ENCODE measurements at places on chromosomes 3 and 15. TPM values are rescaled to one million over a fixed set of nuclear protein-coding genes. Genes with fewer than 3 reads are reported as not detected.
A peak's percentile ranks its signal among the peaks of the same experiment; 100 is the strongest.

DNA sequence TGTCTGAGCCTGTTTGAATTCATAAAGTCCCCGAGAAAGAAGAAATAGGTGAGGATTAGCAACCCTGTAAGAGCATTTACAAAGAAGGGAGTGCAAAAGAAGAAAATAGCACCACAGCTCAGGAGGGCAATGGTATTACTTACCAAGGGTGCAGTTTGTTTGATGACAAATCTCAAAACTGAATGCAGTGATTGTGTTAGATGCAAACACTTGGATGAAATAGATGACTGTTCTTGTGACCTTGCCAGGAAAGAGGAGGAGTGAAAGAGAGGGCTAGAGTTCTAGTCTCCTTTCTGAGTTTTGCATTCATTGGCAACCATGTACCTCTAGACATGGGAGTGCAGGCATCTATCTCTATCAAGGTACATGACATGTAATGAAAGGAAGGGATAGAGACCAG is 1030.8 kb upstream of the CFAP20DC start:
- DNase-seq = peak; percentile 29

GRCh38 chr3:177041021-177041729 is 156.1 kb downstream of the TBL1XR1 start:
- DNase-seq = no peak

The ANKRD34C gene
- not detected for total RNA-seq

DNA sequence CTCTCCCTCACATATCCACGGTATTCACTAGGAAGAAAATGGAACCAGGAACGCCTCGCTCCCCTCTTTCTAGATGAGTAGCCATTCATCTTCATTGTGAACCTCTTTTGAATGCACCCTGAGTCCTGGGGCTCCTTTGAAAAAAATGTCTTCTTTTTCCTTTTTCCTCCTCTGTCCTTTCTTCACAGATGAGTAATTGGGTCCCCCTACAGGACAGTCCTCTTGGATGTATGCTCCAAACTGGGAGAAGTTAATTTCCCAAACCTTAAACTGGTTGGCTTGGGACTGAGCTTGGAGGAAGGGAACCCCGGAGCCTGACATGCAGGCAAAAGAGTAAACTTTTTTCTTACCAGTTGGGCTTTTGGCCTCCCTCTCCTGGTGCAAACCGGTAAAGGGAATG is 108.8 kb downstream of the DPH6 start:
- no peak for DNase-seq

DNA sequence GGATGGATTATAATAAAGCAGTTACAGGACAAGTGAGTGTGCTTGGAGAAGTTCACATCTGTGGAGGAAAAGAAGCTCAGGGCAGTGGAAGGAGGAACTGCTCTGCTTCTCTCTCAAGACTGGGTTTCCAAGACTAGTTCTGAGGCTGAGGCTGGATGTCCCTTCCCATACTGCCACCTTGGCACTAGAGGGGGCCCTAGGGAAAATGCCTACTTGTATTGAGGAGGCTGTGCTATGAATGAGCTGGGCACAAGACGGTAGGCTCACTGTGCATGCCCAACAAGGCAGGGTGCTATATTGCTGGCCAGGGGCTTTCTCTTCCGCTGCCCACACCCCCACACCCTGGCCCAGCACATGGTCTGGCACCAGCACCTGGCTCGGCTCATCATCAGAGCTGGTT is 65.2 kb downstream of the SLCO2A1 start:
- no peak for DNase-seq

GRCh38 chr3:194376241-194376560 is 6.7 kb upstream of the LRRC15 start:
- DNase-seq = no peak

GRCh38 chr3:27758083-27758482 is 36.0 kb upstream of the EOMES start:
- peak; percentile 60 for DNase-seq

GRCh38 chr3:183688874-183689273 is 8.7 kb upstream of the YEATS2 start:
- no peak for DNase-seq

DNA sequence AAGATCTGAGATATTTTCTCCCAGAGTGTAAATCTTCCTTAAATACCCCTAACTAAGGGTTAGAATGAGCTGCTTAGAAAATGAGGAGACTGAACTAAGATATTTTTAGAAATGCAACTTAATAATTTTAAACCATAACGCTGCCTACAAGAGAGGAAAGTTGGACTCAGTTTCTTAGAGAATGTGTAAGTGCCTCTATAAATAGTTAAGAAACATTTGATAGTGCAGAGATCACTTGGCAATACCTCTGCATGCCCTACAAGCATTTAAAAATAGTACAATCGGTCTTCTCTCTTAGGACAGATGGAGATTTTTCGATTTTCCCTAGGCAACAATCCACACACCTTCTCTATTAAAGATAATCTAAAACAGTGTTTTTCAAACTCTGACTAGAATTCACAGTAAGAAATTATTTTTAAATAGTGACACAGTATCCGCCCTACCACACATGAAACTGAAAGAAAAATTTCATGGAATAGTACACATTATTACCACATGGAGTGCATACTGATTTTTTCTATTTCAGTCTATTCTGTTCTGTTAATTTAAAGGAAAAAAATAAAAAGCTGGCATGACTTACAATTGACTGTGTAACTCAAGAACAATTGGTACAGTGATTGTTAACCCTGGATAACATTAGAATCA is 83.2 kb downstream of the GADL1 start:
- no peak for DNase-seq

- no peak for DNase-seq
Measured at GRCh38 chr3:11637901-11638458, 5.7 kb downstream of the VGLL4 start.

- DNase-seq = no peak
Measured at GRCh38 chr3:38828681-38829080, 12.7 kb upstream of the SCN10A start.

DNA sequence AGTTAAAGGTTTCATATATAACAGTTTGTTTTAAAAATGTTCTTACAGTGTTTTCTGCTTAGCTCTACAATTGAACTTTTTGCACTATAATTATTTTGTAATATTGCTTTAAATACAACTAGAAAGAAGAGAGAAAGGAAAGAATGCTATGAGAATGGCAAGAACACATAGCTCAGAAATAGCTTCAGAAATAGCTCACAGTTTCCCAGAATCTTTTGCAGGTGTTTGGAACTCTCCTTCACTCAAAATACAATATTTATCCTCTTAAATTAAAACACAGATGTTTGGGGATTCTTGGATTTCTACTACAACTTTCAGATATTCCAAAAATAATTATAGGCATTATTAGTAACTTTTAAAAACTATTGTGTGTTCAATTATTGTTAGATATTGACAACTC is 658.0 kb upstream of the DPPA4 start:
- no peak for DNase-seq

GRCh38 chr15:67849538-67849937 is 9.7 kb upstream of the RNU6-1 start:
- DNase-seq = no peak

GRCh38 chr3:100041328-100041749 is 73.0 kb downstream of the FILIP1L start:
- no peak for DNase-seq

DNA sequence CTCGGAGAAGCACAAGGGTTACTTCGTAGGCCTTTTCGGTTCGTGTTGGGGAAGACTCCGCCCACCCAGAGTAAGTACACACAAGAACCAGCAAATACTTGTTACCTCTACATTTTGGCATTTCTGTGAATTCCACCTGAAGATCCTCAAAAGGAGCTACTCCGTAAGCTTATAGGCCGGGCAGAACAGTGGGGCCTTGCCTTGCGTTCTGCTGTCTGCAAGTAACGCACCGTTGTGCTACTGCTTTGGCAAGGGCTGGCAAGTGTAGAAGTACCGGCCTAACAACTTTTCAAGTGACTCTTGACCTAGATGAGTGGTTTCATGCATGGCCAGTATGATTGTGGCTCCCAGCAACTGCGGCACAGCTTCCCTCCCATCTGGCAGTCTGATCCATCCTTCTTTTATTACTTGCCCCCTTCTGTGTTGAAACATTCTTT is 6.4 kb upstream of the DNAAF4 start:
- no peak for DNase-seq

DNA sequence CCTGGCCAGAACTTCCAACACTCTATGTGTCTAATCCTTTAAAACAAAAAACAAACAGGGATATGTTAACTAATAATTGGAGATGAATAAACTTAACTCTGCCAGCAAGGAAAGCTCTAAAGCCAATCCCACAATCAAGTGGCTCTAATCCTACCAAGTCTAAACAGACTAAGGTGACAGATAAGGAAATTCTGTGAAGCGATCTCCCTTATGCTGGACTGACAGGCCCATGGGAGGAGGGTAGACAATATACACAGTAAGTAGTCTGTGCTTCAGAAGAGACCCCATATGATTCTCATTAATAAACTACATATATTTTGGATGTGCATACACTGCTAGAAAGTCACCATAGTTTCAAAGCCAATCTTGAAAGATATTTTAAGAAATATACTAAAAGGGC is 10.1 kb downstream of the VPS13C start:
- DNase-seq = no peak

DNA sequence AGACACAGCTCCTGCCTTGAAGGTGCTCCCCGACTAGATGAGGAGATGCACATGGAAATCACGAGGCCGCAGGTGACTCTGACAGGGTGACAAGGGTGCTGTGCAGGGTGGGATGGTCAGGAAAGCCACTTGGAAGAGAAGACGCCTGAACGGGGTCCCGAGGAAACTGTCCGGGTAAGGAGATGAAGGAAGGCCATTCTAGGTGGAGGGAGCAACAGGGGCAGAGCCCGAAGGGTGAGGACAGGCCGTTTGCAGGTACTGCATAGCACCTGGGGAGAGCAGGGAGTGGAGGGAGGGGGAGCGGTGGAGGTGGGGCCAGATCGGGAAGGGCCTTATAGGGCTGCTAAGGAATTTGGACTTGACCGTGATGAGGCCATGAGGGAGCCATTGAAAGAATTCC is 105.6 kb upstream of the DLG1 start:
- DNase-seq = no peak

The SNTN gene
- not detected for total RNA-seq

DNA sequence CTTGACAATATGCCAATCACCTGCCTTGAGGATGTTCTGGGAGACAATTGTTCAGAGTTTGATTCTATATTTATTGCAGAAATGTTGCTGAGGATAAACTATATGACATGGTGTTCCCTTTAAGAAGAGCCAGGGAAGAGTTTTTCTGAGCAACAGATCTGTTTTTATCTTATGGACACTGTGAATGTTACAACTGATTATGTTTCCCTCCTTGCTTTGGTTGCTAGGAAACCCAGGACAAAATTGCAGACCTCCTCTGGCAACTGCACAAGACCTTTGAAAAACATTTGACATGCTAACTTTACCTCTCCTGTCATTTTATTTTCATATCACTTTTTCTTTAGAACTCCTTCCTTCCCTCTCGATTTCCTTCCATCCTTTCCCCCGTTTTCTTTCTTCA is 8.2 kb upstream of the TM6SF1 start:
- no peak for DNase-seq

- no peak for DNase-seq
Measured at GRCh38 chr3:138443521-138444503, 9.4 kb downstream of the ESYT3 start.

GRCh38 chr3:55014081-55014480 is 86.2 kb upstream of the LRTM1 start:
- no peak for DNase-seq

The HYKK gene
- 4.2 TPM for total RNA-seq

DNA sequence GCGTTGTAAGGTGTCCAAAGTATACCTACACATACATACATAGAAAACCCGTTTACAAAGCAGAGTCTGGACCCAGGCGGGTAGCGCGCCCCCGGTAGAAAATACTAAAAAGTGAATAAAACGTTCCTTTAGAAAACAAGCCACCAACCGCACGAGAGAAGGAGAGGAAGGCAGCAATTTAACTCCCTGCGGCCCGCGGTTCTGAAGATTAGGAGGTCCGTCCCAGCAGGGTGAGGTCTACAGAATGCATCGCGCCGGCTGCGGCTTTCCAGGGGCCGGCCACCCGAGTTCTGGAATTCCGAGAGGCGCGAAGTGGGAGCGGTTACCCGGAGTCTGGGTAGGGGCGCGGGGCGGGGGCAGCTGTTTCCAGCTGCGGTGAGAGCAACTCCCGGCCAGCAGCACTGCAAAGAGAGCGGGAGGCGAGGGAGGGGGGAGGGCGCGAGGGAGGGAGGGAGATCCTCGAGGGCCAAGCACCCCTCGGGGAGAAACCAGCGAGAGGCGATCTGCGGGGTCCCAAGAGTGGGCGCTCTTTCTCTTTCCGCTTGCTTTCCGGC is 318.6 kb downstream of the FGF12 start:
- no peak for DNase-seq

The PAK2 gene
- total RNA-seq = 57.6 TPM

GRCh38 chr3:50418850-50419249 is 59.5 kb upstream of the TMEM115 start:
- no peak for DNase-seq

- DNase-seq = no peak
Measured at GRCh38 chr15:62938825-62939224, 103.7 kb upstream of the TPM1 start.

The ALDH1A3 gene
- total RNA-seq = not detected

- no peak for DNase-seq
Measured at GRCh38 chr3:78337801-78338211, 1297.9 kb downstream of the ROBO2 start.

DNA sequence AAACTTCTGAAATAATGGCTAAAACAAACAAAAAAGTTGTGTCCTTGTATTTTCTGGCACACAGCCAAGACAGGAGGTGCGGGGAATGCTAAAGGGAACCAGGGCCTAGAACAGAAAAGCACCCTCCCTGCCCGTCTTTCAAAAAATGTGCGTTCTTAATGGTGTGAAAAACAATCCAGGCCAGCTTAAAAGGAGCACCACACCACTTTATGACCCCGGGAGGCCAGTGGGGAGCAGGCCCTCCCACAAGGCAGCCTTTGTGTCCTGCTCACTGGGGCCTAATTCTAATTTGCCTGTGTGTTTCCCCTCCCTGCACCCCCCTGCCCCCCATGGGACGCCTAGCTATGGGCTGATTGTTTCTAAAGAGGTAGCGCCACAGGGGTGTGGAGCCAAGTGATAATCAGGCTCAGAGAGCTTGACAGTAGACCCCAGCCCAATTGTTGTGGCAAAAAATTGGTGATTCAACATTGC is 181.4 kb downstream of the GREM1 start:
- DNase-seq = no peak

The PIF1 gene
- 36.3 TPM for total RNA-seq

DNA sequence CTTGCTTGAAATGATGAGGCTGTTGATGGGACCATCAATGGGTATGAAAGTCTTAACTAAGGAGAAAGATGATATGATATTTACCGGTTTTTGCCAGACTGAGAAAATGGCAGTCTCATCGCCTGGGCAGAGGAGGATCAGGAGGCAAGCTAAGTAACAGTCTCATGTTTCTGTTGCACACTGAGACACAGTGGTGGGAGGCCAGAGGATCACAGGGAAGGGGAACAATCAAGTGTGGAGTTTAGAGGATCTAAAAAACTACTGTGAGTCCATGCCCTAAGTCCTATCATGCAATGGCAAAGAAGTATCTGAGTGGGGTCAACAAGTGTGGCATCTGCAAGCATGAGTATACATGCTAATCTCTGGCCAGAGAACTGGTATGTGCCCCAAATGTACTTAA is 62.2 kb downstream of the SUMF1 start:
- DNase-seq = no peak
